ENCODE measurements at places on chromosomes 12 and 14. TPM values are rescaled to one million over a fixed set of nuclear protein-coding genes. Genes with fewer than 3 reads are reported as not detected.

TCL1B gene
- total RNA-seq, result not detected

DEGS2 gene
- total RNA-seq, result 7.3 TPM

GRCh38 chr14:33057585-33057984 lies 118.9 kb downstream of the NPAS3 start:
- no peak for DNase-seq

DNA sequence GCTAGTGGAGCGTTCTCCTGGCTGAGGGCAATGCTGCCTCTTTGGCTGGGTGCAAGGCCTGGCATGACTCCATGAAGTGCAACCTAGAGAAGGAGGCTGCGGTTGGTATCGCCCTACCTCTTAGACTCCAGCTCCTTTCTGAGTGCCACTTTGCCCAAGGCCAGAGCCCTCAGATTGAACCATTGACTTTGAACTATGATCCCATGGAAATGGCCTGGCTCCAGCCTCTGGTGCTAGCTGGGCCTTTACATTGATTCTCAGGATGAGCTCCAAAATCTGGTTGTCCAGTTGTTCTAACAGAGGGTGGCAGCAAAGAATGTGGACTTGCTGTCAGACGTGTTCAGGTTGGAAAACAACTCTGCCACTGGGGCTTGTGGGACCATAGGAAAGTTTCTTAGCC lies 16.1 kb upstream of the SMOC1 start:
- DNase-seq, result no peak
